ENCODE measurements at places on chromosomes 12 and 14.

DNA sequence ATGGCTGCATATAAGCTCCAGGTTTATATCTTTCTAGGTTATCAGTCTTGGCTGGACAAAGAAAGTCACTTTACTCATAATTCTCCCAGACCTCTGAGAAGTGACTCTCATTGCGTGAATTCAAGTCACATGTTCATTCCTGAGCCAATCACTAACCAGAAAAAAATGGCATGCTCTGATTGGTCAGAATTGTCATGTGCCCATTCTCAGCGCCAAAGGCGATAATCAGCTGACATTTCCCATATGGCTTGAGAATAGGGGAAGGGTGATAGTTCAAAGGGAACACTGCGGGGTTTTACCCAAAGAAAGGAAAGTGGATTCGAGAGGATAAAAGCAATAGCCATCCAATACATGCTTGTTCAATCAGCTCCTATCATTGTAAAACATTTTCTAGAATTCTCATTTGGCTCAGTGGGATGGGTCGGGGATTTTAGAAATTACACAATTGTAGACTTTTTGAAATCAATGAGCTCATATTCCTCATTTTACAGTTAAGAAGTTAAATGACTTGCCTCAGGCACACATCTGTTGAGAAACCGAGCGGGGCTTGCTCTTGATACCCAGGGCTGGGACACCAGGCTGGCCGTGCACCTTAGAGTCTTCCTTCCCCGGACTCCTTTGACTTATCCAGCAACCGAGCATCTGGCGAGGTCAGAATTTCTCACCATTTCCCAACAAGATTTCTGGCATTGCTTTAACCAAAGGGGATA, 454.0 kb upstream of the TBX3 start:
- no peak for DNase-seq

DNA sequence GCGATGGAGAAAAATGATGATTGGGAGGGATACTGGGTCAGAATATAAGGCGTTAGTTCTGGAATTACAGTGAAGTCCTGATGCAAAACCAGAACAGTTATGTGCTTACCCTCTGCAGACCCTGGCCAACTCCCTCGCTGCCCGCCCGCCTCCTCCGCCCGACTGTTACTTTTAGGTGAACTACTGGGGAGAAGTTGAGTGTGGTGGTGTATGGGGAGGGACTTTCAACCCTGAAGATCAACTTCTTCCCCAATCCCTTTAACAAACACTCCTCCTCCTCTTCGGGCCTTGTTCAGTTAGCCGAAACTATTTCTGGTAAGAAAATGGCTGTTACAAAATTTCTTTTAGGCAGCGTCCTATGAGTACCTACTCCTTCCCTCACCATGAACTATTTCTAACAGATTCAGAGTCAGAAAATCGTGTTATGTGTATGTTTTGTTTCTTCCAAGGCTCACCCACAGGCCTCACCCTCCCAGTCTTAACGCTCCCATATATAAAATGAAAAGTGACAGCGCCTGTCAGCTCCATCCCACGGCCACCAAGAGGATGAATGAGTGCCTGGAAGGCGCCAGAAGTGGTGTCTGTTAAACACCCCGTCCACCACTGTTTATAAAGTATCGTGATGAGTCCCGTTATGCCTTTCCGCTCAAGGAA, 1.3 kb downstream of the FBXO33 start:
- no peak for DNase-seq

DNA sequence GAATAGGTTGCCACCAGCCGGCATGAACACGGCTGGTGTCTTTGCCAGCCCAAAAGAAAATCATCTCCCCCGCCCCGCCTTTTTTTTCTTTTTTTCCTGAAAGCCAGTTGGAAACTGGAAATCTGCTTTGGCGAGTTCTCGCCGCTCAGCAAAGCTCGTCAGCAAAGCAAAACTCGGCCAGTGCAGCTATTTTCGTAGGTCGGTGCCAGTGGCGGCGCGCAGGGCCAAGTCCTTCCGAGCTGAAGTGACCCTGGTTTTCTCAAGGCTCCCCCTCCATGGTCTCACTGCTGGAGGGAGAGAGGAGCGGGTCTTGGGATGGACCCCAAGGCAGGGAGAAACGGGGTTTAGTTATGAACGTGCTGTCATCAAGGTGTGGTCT, 248.4 kb upstream of the RTL1 start:
- no peak for DNase-seq

GRCh38 chr12:80867941-80868340, 69.8 kb downstream of the LIN7A start:
- no peak for DNase-seq

- DNase-seq: no peak
Measured at GRCh38 chr12:52924764-52925716, 20.2 kb upstream of the KRT8 start.

- no peak for DNase-seq
Measured at GRCh38 chr14:50082308-50082742, 34.0 kb downstream of the VCPKMT start.

DNA sequence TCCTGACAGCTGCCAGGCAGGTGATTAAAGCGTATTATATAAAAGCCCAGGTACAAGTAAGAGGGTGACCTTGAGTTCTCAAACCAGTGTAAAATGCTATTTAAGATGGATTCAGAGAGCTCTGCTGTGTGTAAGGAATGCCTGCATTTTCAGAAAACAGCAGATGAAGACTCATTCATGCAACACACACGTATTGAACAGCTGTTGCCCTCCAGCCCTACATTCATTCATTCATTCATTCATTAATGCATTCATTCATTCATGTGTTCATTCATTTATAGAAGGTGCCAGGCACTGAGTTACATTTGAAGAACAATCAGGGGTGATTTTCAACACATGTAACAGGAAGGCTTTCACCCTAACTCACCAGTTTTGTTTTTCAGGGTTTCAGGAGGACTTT, 27.4 kb upstream of the ELK3 start:
- DNase-seq: no peak

DNA sequence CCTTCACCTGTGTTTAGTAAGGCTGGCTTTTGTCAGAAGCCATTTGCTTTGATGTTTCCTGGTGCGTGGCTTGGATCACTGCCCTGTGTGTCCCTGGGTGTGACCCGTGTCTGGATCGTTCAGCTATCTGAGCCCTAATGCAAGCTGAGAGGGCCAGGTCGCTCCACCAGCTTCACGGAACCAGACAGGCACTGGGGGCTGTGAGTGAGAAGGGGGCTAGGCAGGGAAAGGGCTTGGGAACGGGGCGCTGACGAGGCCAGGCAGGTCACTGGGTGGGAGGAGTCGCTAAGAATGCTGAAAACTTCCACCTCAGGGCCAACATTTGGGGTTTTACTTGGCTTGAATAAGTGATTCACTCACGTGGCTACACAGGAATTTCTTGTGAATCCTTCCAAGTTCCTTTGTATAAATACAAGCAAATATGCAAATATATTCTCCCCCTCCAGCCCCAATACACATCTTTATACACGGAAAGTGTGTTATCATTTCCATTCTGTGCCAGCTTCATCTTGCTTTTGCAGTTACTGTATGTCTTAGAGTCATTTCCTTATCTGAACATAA, 24.2 kb upstream of the MMP17 start:
- no peak for DNase-seq

DNA sequence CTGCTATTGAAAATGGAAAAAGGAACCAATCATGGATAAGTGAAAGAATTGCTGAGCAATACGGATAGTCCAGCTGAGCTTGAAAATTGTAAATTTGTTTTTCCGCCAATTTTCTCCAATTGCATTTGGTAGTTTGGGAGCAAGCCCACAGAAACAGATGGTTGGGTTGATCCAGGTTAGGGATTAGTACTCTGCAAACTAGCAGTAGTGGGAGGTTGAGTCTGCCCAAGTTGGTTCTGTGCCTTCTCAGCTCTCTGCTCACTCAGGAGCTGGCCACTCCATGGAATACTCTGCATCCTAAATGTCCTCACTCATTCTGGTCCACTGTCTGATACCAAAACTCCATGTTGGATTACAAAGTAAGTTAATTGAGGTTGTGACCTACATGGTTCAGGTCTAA, 361.1 kb upstream of the ATP2B1 start:
- DNase-seq: no peak

DNA sequence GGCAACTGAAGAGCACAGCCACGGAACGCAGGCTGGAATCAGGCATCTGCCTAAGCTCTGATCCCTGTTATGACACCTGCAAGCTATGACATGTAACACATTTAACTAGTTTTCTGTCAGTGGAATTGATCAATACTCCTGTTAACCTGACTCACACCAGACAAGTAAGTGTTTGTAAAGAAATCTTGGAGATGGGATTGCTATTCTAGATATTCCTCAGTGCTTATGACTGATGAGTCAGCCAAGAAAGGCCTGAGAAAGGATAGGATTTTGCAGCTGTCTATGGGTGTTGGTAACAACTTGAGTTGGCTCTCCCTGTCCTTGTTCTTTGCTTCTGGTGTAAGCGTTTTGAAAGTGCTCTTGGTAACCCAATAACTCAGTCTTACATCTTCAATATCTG, 110.5 kb downstream of the GPR135 start:
- DNase-seq: no peak

GRCh38 chr14:24459331-24459730, 16.8 kb upstream of the SDR39U1 start:
- no peak for DNase-seq

GRCh38 chr14:30143627-30144026, 216.0 kb upstream of the PRKD1 start:
- no peak for DNase-seq

GRCh38 chr12:77537663-77538062, 293.0 kb upstream of the NAV3 start:
- DNase-seq: no peak

- no peak for DNase-seq
Measured at GRCh38 chr12:55760663-55761062, 17.7 kb downstream of the GDF11 start.

DNA sequence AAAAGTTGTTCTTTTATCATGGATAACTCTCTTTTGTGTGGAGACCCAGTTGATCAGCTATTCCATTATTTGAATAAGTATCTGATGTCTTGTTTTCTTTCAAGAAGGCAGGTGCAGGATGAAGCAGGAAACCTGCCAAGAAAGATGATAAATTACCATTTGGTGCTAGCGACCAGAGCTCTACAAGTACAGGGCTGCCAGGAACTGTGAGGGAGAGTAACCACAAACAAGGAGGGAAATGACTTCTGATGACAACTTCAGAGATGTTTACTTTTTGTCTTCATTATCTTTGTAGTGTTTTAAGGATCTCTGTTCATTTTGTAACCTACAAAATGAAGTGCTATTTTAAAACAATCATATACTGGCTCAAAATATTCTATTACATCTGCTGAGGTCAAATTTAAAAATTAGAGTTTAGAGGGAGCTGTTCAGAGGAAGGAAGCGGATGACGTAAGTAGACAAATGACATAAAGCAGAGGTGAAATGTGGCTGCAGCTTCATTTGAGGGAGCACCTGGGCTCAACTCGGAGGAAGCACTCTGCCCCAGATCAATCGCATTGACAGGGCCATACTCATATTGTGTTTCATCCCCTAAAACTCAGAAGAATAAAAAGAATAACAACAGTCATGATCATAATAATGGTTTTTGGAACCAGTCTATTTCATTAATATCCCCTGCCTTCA, 226.8 kb downstream of the C12orf42 start:
- DNase-seq: no peak

GRCh38 chr14:56210571-56210970, 92.4 kb downstream of the PELI2 start:
- no peak for DNase-seq

GRCh38 chr14:95464103-95464502, 52.3 kb downstream of the SYNE3 start:
- no peak for DNase-seq

- no peak for DNase-seq
Measured at GRCh38 chr12:25249931-25250738, 594 bp downstream of the KRAS start.

GRCh38 chr14:69092840-69093422, 60.0 kb downstream of the DCAF5 start:
- DNase-seq: no peak

GRCh38 chr12:14769969-14770495, 33.2 kb downstream of the WBP11 start:
- peak; percentile 39 for DNase-seq

DNA sequence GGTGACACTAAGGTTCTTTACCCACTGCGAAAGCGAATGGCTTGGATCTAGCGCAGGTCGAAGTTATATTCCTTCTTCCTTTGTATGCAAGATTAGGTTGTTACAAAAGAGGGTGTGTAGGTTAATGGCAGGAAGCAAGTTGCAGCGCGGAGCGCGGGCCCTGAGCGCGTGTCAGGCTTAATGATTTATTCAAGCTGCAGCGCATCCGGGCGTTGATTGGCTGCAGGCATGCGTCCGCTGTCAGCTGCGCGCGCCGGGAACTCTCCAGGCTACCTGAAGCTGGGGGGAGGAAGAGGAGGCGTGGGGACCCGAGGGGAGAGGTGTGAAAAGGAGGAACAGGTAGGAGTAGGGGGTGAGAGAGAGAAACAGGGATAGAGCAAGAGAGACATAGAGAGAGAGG, 7.4 kb downstream of the ASCL1 start:
- no peak for DNase-seq

DNA sequence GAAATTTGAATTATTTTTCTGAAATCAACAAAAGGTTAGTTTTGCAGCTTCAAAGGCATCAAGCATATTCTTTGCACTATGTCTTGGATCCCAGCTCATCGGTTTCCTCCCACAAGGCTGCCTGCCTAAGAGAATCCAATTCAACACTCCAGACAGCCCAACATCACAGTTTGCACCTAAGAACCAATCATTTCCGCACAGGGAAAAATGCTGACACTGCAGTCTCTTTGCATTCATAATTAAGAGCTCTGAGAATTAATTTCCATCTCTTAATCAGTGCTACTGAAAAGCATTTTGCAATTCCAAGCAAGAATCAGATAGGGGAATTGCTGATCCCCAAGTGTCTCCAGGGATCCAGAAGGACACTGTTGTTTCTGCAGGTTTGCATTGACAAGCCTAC, 175.9 kb downstream of the PIWIL1 start:
- DNase-seq: no peak

- no peak for DNase-seq
Measured at GRCh38 chr12:124573839-124574786, 6.7 kb upstream of the NCOR2 start.

GRCh38 chr12:106380954-106381353, 23.4 kb downstream of the POLR3B start:
- no peak for DNase-seq

DNA sequence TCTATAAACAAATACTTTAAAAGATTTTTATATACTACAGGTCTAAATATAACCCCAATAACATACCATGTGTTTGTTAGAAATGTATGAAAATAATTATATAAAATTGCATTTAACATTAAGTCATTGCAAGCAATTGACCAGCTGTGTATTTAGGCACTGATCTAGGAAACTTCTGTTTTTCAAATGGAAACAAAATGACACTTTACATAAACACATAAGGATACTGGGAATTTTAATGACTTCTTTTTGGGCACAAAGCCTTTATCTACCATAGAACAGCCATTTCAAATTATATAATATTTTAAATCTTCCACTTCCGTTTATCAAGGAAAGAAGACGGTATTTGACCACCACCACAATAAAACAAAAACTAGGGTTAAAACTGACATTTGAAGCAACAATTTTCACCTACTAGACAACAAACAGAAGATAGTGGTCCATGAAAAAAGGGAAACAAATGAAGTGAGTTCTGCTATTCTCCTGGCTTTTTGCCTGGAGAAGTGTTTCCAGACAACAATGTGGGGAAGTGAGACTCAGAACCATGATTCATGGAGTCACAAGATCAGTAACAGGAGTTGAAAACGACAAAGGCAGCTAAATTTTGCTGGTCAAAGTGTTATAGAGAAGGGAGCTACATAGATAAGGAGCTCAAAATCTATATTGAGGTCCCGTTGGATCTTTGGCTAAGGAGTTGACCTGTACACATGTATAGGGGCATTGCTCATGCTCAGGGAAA, 475.1 kb downstream of the TRHDE start:
- DNase-seq: no peak

Measured in thoracic aorta (tissue), 2 donors.